ENCODE measurements at places on chromosomes 13 and 19.

GRCh38 chr19:47352095-47352494 is 3.0 kb downstream of the DHX34 start:
- no peak for DNase-seq

- no peak for DNase-seq
Measured at GRCh38 chr13:19088416-19088815, 93.2 kb downstream of the TUBA3C start.

GRCh38 chr19:56978023-56978565 is 137.6 kb upstream of the PEG3 start:
- no peak for DNase-seq

DNA sequence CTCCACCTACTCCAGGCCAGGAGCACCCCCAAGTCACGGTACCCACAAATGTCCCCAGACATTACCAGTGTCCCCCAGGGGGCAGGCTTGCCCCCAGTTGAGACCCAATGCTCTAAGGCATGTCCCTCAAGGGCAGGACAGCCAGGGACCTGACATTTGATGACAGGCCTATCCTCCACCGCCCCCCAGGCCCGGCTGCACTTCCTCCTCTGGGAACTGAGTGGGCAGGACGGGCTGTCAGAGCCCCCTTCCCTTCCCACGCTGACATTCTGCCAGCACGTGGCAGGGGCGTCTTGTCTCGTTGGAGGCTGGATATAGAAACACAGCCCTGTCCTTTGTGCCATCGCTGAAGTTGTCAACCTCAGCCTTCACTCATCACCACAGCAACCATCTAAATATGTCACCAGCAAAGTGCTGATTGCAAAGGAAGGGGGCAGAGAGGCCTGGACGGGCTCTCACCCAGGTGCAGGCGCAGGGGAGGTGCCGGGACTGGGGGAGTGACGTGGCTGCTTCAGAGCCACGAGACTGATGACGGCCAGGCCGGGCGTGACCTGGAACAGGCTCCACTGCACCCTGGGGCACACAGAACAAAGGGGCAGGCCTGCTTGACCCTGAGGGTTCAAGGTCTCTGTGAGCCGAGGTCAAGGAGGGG is 38.4 kb downstream of the GNG7 start:
- no peak for DNase-seq

GRCh38 chr19:46408664-46409039 is 4.7 kb downstream of the CCDC8 start:
- no peak for DNase-seq

- no peak for DNase-seq
Measured at GRCh38 chr19:40741527-40742390, 8.5 kb downstream of the ACTMAP start.

- peak; percentile 46 for DNase-seq
Measured at GRCh38 chr19:46373491-46374359, 26.8 kb downstream of the PPP5C start.

DNA sequence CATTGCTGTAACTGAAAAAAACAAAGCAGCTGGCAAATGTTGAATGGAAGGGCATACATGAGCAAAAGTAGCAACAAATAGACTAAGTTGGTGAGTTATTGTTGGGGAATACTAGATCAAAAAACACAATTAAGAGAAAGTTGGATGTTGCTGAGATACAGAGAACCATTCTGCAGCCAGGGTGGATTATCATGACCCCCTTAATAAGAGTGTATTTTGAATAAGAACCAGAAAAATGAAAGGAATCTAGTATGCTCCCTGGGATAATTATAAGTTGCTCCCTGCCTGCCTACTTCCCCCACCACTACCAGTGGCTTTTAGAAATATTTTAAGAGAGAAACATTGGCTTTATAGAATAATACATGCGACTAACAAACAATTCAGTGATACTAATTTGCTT is 14.5 kb upstream of the TRPC4 start:
- DNase-seq: no peak

DNA sequence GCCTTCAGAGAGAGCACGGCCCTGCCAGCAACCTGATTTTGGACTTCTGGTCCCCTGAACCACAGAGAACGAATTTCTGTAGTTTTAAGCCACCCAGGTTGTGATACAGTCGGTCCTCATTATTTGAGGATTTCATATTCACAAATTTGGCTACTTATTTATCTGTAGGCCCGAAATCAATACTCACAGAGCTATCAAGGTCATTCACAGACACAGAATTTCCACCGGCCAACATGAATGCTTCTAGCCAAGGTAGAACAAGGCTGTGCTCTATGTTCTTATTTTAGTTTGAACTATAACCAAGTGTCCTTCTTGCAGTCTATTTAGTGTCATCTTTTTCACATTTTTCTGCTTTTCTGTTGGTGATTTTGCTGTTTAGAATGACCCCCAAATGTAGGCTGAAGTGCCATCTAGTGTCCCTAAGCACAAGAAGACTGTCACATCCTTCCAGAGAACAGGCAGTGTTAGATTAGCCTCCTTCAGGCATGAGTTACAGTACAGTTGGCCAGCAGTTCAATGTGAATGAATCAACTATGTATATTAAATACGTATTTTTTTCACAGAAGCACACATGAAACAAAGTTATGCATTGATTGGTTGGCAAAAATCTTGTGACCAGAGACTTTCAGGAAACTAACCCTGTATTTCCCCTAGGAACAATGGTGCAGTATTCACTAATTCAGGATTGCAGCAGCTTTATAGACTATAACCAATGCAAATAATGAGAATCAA is 63.5 kb downstream of the C13orf42 start:
- no peak for DNase-seq

GRCh38 chr13:102405499-102406100 is 3.8 kb upstream of the FGF14 start:
- DNase-seq: no peak

DNA sequence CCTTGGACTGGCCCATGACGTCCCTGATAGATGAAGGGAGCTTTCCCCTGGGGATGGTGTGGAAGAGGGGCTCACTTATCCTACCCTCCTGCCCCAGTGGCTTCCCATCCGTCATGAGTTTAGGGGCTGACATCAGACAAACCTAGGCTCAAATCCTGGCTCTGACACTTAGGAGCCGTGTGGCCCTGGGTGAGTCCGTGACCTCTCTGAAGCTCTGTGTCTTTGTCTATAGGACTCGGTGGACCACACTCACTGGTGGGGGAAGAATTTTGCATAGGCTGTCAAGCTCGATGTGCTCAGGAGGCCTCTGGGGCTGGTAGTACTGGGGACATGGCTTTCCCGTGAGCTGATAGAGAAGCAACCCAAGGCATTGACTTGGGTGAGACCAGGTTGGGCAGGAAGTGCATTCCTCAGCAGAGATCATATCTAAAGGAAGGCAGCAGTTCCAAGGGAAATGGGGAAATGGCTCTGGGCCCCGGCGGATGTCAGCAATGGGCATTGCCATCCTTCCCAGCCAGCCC is 17.4 kb upstream of the AP1M2 start:
- no peak for DNase-seq

All from HTR-8/SVneo (cell line).